ENCODE measurements at places on chromosomes 2 and 18.

DNA sequence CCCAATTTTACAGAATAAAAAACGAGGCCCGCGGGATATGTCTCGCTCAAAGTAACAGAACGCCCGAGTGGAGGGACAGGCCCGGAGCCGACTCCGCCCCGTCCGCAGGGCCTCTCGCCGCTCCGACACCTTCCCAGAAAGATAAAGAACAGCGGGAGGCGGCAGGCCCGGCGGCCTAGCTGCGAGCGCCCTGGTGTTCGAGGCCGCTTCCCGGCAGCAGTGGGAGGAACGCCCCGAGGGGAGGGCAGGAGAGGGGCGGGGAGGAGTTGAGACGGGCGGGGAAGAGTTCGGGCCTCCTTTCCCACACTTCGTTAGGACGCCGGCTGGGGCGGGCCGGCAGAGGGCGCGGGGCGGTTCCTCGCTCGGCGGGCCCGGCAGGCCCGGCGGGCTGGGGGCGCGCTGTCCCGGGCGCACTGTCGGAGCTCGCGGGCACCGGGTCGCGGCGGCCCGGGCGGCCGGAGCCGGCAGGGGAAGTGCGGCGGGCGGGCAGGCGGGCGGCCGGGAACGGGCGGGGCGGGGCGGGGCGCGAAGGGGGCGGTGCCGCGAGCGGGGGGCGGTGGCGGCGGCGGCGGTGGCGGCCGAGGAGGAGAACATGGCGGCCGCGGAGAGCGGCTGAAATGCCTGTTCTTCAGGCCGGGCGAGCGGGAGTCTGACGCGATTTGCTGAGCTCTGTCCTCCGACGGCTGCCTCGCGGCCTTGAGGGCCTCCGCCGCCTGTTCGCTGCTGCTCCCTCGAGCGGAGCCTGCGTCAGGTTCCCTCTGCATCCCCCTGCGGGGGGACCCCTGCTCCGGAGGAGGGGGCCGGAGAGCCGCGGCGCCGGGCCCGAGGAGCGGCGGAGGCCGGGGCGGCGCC, at the start of gene NCOA1:
Gene NCOA1, plus strand, starts transcription at position 565 of the 852 bp plus-strand sequence. CDS start 167,424 bp downstream, outside the sequence.
- peak; percentile 69 for DNase-seq

GRCh38 chr2:233856184-233856583, 1.8 kb upstream of the HJURP start:
- no peak for DNase-seq

DNA sequence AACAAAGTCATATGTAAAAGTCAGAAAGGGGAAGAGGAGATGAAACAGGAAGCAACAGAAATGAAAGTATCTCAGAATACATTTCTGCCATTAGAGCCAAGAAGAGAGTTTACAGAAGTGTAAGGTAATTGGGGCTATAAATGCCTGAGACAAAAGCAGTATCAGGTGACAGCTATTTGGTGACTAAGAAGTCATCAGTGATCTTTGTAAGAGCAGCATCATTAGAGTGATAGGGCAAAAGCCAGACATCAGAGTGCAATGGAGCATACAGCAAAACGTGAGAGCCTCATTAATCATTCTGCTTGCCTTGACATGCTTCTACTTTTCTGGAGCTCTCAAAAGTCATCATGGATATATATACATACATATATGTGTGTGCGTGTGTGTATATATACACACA, 804.7 kb upstream of the PIK3C3 start:
- no peak for DNase-seq

DNA sequence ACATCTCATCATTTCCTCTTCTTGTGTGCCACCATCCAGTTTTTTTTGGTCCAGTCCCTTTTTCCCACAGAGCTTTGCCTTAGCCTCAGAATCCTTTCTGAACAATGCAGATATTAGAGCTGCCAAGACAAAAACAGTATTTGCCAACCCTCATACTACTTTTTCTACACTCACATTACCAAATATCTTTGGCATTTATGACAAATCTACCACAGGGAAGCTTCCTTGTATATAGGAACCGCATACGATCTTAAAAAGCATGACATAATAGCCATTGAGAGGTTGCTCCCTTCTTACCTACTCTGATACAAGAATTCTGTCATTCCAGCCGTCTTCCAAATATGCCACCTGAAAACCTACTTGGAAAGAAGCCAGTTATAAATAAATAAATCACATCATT, 9.4 kb downstream of the ZNF24 start:
- no peak for DNase-seq

- DNase-seq, result no peak
Measured at GRCh38 chr2:19887510-19887909, 14.3 kb downstream of the TTC32 start.

GRCh38 chr2:42116195-42117181, 52.7 kb upstream of the EML4 start:
- no peak for DNase-seq

DNA sequence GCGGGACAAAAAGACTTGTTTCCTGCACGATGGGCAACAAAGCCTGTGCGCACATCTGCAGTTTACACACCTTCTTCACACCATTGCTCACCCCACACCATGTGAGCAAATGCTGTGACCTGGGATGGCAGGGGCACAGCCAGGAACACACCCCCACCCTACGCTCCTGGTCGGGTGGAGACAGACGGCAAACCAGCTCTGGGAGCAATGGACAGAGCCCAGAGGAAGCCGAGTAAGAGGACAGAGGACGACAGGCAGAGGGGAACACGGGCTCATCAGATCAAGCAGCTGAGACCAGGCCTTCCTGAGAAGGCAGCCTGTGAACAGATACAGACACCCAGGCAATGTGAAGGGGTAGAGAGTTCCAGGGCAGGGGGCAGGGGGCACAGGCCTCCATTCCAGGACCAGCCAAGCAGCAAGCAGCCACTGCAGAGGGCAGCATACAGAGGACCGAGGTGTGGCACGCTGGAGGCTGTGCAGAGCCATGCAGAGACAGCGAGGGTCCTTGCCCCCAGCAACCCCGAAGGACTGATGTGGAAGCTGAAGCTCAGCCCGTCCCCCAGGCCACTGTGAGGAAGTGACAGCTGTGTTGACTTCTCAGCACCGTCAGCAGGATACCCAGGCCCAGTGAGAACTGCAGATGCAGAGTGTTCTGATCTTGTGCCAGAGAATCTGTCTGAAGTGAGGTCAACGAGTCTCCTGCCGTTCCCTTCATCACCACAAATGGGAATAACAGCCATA, 46.2 kb downstream of the PARD6G start:
- no peak for DNase-seq

- no peak for DNase-seq
Measured at GRCh38 chr2:239052798-239053665, 205.1 kb downstream of the TWIST2 start.

DNA sequence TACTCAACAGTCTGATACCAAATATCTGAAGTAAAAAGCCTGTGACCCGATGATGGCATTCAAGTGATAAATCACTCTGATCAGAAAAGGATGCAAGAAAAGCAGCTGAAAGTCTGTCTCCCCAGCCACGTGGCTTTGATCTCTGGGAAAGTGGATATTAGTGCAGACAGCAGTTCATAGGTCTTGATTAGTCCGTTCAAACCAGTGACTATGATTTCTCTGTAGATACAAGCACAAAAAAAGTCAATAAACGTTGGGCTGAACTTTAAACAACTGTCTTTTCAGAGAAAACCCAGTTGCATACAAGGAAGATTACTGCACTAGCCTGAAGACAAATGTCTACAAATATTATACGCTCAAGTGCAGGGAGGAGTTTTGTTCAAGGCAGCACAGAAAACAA, 107.7 kb upstream of the CDC42EP3 start:
- DNase-seq, result no peak

DNA sequence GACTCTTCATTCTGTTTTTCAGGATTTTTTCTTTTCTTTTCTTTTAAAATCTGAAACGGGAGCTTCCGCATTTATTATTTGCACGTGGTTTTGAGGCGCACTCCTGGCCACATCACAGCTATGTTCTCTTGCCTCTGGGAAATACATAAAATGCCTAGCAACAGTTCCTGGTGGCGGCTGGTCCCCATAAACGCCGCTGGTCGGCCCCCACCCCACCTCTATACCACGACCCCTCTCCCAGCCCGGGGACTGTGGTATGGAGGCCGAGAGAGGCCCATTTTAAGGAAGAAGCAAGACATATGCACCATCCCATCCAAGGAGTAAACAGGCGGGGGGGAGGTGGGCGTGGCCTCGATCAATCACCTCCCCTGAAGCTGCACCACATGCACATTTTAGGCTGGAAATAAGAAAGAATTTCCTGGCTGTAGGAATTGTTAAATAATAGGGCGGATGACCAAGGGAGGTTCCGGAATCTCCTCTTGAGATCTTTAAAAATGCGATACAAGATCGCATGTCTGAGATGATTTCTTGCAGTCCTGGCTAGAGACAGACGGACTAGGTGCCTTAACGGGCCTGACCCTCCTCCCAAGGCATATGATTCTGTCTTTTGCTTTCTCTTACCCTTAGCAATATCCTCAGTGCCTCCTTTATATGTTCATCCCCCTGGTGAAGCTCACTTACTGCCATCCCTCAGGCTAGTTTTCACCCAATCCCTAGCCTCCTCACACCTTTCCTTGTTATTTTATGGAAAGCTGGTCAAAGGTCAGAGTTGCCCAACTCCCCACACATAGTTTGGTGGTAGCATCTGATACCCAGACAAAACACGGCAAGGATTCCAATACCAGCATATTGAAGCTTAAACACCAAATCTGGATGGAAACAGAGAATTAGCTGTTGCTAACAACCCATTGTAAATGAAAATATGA, 82.4 kb downstream of the BCL2 start:
- DNase-seq, result peak; percentile 54

GRCh38 chr2:241061275-241061674, 40.8 kb downstream of the MTERF4 start:
- DNase-seq, result no peak

DNA sequence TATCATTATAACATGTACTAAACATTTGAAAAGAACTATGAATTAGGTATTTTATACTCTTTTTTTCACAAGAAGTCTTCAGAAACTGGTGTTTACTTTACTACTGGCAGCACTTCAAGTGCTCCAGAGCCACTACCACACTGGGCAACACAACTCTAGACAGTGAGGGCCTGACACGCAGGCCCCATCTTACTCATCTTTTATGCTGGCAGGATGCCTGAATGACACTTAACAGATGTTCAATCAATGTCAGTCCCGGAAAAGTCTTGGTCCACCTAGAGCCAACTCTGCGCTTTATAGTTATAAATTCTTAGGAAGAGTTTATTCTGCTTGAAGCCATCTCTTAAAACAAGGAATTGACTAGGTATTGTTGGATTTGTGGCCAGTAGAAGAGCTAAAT, 8.7 kb upstream of the WIPF1 start:
- DNase-seq, result no peak

DNA sequence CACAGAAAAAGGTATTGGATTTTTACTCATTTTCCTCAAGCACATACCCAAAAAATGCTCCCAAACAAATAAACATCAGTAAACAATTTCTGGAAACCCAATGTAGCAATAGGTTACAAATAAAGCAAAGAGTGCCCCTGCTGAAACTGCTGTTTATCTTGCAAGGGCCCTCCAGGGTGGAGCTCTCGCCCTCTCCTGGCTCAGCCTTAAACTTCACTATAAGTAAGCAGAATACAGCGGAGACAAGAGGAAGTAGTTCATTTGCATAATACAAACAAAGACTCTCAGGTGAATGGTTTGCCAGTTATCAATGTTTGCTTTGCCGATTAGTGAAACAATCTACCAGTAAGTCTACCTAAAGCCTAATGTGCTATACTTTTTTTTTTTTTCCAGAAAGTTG, 437.6 kb downstream of the DLGAP1 start:
- DNase-seq, result peak; percentile 20

GRCh38 chr2:215746887-215747615, 266.3 kb downstream of the MREG start:
- no peak for DNase-seq

- DNase-seq, result no peak
Measured at GRCh38 chr2:217717646-217718045, 285.1 kb downstream of the TNS1 start.

- DNase-seq, result peak; percentile 48
Measured at GRCh38 chr2:100425573-100426383, 8.3 kb upstream of the CHST10 start.

GRCh38 chr2:39497082-39497801, 60.2 kb upstream of the MAP4K3 start:
- no peak for DNase-seq

DNA sequence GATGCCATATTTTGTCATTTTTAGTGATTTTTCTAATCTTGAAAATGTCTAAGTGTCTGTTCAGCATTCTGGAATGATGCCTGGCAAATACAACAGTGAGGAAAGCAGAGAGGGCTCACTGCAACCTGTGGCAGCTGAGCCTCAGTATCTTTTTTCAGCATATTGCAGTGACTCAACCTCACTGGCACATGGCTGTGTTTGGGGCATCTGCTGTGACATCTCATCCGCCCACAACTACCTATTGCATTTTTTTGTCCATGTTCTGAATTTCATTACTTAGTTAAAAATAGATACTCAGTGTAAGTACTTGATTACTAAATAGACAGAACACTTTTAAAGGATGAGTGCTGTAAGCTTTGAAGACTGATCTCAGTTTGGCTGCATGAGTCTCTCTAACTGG, 10.7 kb downstream of the BABAM2 start:
- DNase-seq, result no peak

- DNase-seq, result no peak
Measured at GRCh38 chr18:3806656-3807055, 356.7 kb downstream of the TGIF1 start.

GRCh38 chr2:154375579-154375931, 322.9 kb upstream of the KCNJ3 start:
- peak; percentile 30 for DNase-seq

GRCh38 chr18:13067966-13068365, 76.8 kb downstream of the CEP192 start:
- no peak for DNase-seq

- DNase-seq, result no peak
Measured at GRCh38 chr18:68991286-68991685, 193.4 kb downstream of the CCDC102B start.

DNA sequence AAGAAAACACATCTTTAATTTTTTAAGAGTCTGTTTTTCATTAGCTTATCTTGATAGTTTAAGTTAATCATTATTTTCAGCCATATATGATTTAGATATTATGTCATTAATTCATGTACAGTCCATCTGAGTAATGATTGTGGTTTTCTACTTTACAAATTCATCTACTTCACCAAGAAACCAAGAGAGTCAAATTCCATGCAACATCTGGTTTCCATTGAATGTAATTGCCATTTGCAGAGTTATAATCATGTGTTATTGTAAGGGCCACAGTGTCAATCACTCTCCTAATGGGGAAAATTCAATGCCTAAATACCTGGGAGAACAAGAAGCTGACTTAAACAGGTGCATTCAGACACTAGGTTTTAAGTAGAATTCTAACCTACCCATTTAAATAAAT, 217.2 kb upstream of the OSR1 start:
- no peak for DNase-seq
